ENCODE measurements at places on chromosomes 3 and 15.

GRCh38 chr3:14460342-14461005 lies 58.1 kb downstream of the SLC6A6 start:
- DNase-seq = peak; percentile 94

GRCh38 chr3:58627941-58628340 lies 38.6 kb downstream of the FAM3D start:
- no peak for DNase-seq

GRCh38 chr3:128221328-128221727 lies 68.0 kb downstream of the EEFSEC start:
- no peak for DNase-seq

GRCh38 chr15:85899927-85900326 lies 105.2 kb upstream of the KLHL25 start:
- DNase-seq = no peak

- DNase-seq = no peak
Measured at GRCh38 chr3:72754582-72754981, 93.7 kb downstream of the SHQ1 start.

DNA sequence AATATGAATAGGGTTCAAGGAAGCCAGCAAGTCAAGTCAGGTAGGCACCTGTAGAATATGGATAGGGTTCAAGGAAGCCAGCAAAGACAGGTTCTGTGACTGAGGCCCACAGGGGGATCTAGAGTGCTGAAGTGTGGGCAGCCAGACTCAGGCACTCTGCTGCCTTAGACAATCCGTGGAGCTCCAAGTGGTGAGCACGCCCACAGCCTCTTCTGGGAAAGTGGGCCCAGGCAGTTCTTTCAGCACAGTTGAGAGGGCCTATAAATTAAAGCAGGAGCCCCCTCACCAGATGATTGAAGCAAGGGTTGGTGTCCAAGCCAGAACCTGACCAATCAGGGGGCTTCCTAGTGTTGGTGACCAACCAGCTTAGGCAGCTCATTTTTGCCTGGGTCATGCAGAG lies 51.0 kb downstream of the ANP32A start:
- DNase-seq = no peak

DNA sequence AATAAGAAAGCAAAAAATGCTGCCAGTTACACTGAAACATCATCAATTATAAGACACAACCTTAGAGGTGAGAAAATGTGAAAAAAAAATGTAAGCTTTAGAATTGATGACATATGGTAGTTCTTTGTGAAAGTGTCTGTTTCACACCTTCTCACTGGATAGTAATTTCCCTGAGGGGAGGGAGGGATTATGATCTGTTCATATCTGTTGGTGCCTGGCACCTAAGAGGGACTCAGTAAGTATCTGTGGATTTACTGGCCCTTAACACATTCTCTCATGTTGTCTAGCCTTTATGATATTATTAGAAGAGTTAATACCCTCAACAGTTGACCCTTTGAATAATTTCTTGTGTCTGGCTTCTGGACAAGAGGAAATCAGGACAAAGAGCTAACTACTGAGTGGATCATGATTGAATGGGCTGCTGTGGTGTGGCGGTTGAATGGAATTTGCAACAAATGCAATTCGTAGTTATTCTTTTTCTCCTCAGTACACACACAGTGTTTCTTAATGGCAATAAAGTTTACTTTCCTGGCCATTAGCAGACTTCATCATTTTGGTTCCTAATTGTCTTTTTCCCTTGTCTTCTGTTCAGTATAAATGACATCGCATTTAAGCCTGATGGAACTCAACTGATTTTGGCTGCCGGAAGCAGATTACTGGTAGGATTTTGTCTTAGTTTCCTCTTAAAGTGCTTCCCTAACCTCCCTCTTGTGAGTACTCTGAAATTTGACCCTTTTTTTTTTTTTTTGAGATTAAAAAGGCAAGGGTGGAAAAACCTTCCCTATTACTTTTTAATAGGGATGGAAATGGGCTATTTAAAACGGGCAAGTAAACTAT lies 9.5 kb downstream of the IFT122 start:
- DNase-seq = no peak

DNA sequence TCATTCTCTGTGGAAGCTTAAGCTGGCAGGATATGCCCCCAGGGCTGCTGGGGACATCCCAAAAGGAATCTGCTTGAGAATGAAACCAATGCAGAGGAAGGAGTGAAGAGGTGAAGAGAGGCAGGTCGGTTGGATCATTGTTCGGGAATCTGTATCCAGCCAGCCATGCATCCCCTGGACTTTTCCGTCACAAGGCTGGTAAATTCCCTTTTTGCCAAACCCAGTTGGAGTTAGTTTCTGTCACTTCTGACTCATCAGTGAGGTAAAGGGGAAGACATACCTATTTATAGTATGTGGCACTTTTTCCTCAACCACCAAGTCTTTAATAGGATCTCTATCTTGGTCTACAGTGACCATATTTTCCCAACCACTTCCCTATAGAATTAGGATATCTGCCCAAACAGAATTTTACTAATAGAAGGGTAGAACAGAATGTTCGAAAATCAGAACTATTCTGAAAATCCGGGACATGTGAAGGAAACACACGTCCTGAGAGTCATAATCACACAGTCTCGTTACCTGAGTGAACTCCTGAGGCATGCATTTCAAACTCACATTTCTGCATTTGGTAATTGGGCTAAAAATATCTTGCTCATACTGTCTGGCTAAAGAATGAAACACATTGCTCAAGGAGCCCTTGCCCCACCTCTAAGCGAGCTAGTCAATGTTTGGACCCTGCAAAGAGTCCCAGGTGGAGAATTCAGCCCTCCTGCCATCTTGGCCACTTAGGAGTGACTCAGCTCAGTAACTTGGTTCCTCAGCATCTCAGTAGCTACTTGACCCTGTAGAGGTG lies 289.7 kb upstream of the ADAMTS9 start:
- no peak for DNase-seq

GRCh38 chr3:127157171-127157828 lies 35.6 kb upstream of the PRR23E start:
- DNase-seq = no peak

GRCh38 chr3:28682121-28682520 lies 333.5 kb upstream of the AZI2 start:
- DNase-seq = no peak
